ENCODE measurements at places on chromosomes 4 and X.
A peak's percentile ranks its signal among the peaks of the same experiment; 100 is the strongest.

DNA sequence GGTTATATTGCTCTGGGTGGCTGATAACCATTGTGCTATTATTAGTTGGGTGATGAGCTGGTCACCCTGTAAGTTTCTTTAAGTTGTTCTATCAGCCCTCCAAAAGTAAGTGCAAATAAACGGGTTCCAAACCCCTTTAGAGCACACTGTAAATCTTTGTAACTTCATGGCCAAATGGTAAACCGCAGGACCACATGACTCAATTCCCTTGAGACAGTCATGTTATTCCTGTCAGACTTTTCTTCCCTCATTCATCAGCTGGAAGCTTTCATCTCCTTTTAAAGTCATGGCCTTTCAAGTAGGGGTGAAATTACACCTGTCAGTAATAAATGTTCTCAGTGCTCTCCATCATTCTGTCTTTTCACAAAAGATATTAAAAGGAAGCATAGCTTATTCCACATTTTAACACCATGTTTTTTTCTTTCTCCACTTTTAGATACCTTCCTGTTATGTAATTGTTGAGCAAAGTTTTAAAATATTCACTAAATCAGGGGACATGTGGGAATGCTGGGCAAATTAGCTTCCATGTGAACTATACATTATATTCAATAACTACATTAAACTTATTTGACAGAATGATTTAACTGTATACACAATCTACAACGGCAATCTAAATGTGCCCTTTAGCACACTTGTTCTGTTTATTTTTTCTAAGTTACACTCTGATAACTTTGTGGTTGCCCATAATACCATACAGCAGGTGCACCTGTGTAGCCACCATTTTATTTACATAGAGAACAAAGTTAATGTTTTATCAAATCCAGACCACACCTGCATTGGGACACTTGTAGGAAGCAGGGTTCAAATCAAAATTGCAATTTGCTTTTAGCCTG lies 275.5 kb downstream of the CFAP299 start:
- DNase-seq: peak; percentile 7

DNA sequence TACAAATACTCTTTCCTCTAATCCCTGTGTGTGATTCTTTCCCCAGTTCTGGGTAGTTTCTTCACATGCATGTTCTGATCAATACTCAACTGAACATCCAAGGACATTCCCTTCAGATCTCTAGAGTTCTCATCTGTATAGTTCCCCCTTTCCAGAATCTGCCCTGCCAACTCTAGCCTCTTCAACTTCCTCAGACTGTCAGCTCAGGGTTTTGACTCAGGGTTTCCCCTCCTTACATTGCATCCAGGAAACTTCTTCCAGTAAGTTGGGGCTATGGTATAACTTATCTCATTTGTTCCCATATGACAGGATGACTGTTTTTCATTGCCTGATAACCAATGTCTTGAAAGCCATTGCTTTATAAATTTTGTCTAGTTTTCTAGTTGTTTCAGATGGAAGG lies 14.2 kb upstream of the ANKRD17 start:
- DNase-seq: no peak

GRCh38 chr4:184280591-184281071 lies 63.0 kb upstream of the ENPP6 start:
- no peak for DNase-seq

DNA sequence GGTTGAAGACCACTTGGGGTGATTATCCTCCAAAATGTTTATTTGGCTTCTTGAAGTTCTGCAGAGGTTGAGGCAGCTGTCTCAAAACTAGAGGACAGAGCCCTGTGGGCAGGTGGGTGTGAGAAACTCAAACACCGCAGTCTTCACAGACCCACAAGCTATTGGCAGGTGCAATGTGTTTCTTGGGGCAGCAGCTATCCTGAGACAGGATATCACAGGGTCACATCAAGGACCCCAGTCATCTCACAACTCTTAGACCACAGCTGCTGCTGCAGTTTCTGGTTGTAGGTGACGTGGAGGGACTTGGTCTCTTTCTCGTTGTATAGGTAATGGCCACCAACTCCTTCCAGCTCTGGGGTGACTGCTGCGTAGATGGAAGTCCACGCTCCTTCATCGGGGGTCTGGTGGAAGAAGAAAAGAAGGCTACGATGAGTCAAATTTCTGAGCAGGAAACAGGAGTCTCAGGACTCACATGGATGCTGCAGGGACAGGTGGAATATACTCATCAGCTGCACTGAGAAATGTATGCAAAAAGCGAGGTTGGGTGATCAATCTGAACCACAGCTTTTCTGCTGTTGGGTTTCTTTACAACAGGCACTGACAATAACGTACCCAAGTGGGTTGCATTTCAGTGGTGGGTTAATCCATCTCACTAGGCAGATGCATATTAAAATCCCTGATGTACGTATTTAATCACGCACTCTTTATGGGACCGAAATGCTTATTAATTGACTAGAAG lies 279.8 kb downstream of the DHRSX start:
- DNase-seq: no peak

DNA sequence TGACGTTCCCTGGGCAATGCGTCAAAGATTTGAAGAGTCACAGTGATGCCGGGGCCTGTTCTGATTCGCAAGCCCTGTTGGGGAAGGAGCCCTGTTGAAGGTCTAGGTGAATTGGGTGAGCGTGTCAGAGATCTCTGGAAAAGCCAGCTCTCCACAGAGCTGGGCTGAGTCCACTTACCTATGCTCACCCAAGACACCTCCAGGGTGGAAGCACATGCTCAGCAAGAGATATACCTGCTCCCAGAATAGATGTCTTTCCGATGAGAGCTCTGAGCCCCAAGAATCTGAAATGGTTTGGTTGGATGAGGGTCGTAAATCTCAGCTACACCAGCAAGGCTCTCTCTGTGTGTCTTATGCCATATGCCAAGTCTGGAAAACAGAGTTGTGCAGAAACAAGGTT lies 1.7 kb downstream of the GABRQ start:
- DNase-seq: no peak

GRCh38 chr4:14841801-14842768 lies 160.2 kb upstream of the CPEB2 start:
- no peak for DNase-seq

DNA sequence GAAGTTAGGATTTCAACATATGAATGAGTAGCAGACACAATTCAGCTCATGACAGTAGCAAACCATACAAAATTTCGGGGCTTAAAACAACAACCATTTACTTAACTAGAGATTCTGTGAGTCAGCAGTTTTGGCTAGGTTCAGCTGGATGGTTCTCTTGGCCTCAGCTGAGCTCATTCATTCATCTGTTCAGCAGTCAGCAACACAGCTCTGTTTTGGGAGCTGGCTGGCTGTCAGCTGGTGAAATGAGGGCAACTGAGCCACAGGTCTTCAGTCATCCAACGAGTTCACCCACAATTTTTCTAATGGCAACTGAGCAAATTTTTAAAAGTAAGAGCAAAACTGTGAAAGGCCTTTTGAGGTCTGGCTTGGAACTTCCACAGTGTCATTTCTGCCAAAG lies 2005.1 kb upstream of the AGA start:
- DNase-seq: no peak

GRCh38 chr4:139603576-139604410 lies 47.8 kb upstream of the SETD7 start:
- no peak for DNase-seq

GRCh38 chr4:155693015-155693663 lies 26.5 kb downstream of the GUCY1A1 start:
- no peak for DNase-seq

DNA sequence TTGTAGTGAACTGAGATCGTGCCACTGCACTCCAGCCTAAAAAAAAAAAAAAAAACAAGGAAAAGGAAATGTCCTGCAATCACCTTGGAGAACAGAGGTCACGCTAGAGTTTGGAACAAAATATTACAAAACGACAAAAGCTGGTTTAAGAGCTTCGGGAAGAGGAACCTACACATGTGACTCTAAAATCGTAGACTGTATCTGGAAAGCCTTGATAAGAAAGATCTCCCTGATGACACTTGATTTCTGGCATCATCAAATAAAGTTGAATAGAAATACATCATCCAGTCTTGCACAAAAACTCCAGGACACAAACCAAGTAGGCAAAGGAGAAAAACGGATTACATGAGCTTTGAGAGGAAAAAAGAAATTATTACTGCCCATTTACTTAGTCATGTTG lies 31.1 kb upstream of the DOCK11 start:
- DNase-seq: no peak

DNA sequence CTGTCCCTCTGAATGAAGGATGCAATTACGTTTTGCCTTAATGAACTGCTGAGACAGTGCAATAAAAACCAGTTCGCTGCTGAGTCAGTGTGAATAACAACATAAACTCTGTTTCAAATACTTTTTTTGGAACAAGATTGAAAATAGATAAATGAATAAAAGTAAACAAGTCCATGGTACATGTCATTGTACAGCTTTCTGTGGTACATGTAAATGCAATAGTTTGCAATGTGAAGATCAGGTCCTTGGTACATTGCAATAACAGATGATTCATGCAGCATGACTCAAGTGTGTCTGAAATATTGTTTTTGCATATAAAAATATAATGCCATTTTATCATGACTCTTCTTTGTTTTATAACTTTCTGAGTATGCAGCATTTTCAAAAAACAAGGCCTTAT lies 193.4 kb upstream of the PACRGL start:
- DNase-seq: no peak

DNA sequence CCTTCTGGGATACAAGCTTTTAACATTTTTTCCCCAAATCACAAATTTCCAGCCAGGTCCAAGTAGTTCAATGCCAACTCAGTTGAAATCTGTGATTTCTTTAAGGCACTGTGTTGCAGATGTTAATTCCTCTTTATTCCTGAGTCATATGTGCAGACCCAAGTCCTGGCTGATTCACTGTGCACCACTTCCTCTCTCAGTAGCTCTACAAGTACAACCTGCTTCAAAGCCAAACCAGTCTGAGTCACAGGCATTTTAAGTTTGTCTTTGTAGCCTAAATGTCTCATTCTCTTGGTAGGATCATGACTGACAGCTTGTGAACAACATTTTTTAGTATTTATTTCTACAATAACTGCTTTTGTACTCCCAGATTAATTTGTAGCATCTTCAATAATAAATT lies 165.6 kb upstream of the S100G start:
- DNase-seq: no peak

DNA sequence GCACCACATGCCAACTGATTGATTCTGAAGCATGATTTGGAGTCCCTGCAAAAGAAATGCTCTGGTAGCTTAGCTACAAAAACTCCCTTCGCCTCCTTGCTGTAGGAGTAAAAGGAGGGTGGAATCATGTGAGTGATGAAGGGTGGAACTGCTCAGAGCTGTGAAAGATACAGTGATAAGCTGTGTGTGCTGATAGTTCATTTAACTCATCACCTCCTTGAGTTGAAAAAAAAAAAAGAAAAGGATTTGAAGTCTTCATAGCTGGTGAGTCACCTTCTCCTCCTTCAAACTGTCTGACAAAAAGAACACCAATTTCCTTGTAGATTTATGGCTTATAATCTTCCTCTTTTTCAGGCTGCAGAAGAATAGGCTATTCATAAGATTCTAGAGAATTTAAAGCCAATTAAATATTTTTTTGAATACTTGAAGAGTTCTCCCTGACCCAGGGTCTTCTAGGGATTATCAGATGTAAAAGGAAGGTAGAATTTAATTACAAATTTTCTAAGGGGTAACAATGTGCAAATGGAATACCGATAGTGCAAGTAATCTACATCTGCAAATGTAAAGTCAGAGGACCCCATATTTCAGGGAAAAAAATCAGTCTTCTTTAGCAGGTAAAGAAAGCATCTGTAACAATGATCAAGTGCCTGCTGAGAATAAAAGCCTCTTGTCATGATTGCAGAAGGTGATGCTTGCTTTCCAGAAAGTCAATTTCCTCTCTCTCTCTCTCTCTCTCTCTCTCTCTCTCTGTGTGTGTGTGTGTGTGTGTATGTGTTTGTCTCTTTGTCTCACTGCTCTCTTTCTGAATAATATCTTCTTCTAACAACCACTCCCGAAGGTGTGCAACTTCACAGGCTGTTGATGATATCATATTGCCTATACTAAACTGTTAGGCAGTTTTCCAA lies 208.8 kb upstream of the VEGFC start:
- DNase-seq: no peak

- DNase-seq: no peak
These were observed 12.2 kb upstream of the CAMK2D start for GRCh38 chr4:113773756-113774155.

GRCh38 chr4:12689457-12689856 lies 794.7 kb downstream of the RAB28 start:
- DNase-seq: no peak

DNA sequence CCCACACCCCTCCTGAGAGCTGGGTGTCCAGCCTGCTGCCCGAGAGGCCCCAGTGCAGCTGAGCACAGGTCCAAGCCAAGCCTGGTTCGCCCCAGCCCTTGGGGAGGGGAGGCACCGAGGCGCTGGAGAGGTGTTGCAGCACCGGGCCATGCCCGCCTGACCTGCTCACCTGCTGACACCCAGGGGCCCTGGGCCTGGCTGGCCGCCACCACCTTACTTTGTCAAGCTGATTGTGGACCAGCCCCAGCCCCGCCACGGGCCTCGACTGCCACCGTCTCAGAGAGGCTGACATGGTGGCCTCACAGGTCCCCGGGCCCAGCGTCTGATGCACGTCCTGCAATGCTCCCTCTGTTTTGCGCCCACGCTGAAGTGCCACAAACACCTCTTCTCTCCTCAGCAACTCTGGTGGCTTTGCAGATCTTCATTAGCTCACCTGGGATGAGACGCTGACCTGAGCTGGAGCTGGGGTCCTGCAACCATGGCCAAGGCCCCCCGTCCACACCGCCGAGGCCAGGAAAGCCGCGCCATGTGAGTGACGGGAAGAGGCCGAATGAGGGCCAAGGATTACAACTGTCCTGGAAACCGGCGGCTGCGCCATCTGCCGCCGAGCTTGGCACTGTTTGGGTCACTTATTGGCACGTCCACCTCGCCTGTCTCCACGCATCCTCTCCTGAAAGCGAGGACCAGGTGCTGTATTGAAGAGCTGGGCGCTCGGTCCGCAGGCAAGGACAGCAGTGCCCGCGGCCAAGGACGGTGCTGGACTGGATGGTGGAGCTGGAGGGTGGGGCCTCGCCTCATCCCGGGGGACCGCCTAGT lies 7.6 kb downstream of the CPLX1 start:
- DNase-seq: no peak

- no peak for DNase-seq
These were observed 23.6 kb downstream of the MGST2 start for GRCh38 chr4:139689093-139689722.

GRCh38 chrX:79290596-79290995 lies 76.5 kb downstream of the ITM2A start:
- no peak for DNase-seq

DNA sequence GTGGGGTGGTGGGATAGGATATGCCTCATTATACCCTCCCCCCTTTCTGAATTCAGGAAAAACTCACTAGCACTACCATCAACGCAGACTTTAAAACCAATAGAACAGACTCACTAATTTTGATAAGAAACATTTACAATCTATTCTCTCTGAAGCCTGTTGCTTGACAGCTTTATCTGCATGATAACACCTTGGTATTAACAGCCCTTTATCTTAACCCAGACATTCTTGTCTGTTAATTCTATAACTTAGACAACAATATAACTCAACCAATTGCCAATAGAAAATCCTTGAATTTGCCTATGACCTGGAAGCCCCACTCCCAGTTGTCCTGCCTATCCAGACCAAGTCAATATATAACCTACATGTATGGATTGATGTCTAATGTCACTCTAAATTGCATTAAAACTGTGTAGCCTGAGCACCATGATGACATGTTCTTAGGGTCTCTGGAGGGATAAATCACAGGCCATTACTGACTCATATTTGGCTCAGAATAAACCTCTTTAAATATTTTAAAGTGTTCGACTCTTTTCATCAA lies 1.5 kb upstream of the UGT2A3 start:
- DNase-seq: no peak

All from right kidney (tissue), 9 donors.